ENCODE measurements at places on chromosomes 5 and 9.

- no peak for DNase-seq
Observed at GRCh38 chr5:120792477-120792876, 328.4 kb downstream of the PRR16 start.

DNA sequence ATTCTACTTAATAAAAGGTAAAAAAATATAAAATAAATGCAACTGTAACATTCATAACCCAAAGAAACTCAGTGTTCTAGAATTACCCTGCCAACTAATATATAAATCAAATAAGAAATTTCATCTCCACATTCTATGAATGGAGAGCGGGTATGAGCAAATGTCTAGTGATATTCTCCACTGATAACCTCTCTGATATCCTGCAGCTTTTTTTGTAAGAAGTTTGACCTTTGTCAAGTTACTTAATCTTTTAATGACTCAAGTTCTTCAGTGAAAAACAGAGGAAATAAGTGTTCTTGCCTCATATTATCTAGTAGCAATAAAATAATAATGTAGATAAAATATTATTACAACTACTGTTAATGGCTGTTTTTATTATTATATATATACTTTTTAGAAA, 1275.6 kb upstream of the CDH9 start:
- DNase-seq: no peak

DNA sequence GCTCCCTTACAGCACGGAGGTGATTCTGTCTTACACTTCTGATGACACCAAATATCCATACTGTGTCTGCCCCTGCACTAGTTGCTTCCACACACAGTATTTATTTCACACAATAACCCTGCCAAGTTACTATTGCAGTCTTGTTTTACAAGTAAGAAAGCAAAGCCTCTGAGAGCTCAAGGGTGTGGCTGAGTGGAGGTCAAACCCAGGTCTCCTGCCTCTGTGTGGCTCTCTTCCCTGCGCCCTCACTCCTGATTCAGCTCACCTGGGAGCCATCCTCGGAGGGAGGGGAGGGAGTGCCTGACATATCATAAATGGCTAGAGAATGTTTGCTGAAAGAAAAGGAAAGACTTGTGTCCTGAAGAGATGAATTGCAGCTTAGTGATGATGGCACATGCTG, 41.0 kb downstream of the MVB12B start:
- no peak for DNase-seq

DNA sequence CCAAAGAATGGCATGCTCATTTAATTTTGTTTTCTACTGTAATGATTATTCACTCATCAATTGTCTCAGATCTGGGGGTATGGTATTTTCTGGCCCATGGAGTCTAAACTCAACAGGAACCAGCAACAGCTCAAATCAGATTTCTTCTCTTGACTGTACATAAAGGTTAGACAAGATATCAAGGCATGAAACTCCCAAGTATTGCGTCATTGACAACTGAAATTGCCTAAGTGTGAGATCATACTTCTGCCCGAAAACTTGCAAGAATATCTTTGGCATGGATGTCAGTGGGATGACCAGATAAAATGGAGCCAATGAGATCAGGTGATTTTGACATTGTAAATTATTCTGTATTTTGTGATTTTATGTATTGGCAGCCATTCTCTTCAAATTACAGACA, 141.7 kb upstream of the STK32A start:
- no peak for DNase-seq

GRCh38 chr9:118643118-118643517, 726.1 kb downstream of the BRINP1 start:
- DNase-seq: no peak

DNA sequence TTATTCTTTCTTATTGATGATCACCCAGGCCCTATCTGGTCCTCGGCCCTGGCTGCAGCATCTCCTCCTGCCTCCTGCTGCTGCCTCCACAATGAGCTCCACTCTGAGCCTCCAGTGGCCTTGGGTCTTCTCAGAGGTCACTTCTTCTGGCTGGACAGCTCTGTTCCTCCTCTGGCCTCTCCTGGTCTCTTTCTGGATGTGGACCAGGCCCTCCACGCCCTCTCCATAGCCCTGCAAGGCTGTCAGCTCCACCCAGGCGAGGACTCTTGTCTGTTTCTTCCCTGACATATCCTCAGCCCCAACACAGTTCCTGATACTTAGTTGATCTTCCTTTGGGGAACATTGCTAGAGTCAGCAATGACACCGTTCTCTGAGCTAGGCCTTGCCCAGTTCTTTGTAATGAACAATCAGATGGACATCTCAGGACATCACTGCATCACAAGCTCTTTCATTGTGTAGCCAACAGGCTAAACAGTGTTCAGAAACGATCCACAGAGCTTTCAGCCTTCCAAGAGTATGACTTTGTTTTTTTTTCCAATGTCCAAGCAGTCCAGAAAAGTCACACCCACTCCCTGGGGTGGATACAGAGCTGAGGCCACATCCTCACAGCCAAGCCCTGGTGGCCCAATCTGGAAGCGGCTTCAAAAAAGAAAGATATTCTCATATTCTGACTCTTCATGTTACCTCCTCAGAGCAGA, 62.5 kb upstream of the DNAH5 start:
- DNase-seq: no peak

GRCh38 chr5:156456857-156457256, 129.9 kb downstream of the SGCD start:
- DNase-seq: no peak

DNA sequence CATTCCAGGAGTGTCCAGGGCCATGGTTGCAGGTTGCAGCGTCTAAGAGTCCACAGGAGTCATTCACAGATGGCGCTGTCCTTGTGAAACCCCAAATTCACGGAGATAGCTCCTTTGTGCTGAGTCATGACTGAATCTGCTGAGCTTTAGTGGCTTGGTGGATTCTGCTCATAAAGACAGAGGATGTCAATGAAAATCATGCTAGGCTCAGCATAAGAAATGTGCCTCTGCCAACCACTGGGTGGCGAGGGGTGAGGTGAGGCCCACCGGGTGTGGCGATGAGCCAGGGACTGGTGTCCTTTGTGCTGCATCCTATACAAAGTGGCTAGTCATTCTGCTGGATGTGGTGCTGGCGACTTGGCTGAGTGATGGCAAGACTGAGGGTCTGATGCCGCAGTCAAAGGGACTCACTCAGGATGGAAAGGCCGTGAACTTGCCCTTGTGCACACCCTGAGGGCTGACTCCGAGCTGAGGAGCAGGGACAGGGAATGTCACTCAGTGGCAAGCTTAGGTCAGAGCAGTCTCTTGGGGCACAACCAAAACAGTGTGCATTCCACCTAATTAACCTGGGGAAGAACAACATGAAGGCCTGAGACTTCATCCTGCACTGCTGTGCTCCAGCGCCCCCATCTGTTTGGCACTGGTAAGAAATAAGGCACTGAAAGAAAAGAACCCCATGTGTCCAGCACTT, 71.5 kb downstream of the DAP start:
- DNase-seq: no peak

- DNase-seq: no peak
Observed at GRCh38 chr5:159933531-159934485, 17.5 kb downstream of the ADRA1B start.

GRCh38 chr9:118192807-118193206, 488.6 kb downstream of the TLR4 start:
- no peak for DNase-seq

- DNase-seq: no peak
Observed at GRCh38 chr9:91809581-91810285, 140.3 kb downstream of the ROR2 start.

GRCh38 chr5:135951257-135951656, 3.5 kb downstream of the LECT2 start:
- no peak for DNase-seq

DNA sequence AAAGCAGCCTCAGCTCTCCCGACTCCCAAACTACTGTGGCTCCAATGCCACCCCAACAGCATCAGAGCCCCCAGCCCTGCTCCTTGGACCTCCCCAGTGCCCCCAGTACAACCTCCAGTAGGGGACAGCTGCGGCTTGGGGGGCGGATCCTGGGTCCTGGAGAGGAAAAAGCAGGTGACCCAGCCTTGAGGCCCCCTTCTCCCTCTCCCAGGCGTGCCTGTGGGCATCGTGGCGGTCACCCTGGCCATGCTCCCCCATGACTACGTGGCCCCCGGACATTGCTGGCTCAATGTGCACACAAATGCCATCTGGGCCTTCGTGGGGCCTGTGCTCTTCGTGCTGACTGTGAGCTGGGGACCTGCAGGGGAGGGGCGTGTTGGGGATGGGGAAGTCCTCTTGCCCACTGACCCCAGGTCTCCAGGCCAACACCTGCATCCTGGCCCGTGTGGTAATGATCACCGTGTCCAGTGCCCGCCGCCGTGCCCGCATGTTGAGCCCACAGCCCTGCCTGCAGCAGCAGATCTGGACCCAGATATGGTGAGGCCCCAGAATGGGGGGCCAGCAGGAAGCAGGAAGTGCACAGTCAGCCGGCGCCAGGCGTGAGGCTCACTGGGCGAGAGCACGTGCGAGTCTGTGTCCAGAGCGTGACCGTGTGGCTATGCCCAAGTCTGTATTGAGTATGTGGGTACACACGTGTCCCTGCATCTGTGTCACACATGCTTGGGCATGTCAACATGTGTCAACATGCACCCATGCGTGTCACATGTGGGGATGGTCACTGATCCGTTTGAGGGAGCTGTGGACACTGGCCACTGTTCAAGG, 19.0 kb downstream of the ADGRD2 start:
- DNase-seq: no peak

DNA sequence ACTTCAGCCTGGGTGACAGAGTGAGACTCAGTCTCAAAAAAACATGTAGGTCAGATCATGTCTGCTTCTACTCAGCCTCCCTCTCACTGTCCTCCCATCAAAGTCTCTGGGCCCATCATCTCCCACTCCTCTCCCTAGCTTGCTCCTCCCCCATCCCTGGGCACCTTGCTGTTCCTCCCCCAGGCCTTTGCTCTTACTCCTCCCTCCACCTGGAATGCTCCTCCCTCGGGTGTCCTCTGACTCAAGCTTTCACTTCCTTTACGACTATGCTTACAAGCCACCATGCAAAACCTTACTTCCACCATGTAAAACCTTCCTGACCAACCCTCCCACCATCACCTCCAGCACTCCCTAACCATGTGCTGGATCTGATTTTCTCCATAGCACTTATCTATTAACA, 51.5 kb downstream of the MTMR12 start:
- DNase-seq: no peak

- DNase-seq: no peak
Observed at GRCh38 chr9:76032038-76032796, 141.7 kb downstream of the PCSK5 start.

DNA sequence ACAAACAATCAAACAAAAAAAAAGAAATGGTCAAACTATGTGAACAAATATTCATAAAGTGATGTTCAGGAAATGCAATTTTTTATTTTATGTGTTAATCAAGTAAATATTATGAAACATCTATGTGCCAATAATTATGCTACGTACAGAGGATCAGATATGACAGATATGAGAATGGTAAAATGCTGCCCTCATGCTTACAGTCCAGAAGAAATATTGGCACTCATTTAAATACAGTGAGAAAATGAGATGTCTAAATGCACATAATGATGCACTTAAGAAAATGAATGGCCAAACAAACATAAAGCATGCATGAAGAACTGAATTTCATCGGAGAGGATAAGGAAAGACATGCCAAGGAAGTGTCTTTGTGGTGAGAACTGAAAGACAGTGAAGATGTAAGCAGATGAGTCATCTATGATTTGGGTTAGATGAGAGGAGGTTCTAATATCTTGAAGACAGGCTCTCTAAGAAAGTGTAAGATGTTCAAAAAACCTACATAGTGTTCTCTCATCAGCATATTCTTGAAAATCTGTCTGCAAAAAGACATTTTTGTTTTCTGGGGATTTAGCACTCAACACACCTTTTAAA, 1231.1 kb upstream of the ACO1 start:
- no peak for DNase-seq

DNA sequence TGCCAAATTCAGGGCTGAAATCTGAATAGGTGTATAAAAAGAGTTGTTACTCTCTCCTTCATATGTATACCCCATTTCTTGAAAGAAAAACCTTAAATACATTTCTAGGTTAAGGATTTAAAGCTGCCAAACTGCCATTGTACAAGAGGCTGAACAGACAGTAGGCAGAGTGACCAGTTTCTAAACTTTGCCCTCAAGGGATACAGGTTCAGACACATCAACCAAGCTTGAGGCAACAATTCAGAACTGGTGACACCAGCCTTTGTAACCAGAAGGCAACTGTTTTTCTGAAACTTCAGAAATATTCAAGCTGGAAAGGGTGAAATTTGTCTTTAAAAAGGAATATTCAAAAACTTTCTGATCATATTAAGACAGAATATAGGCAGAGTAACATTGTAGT, 47.5 kb downstream of the FAM114A2 start:
- DNase-seq: no peak

- no peak for DNase-seq
Observed at GRCh38 chr5:163489055-163489744, 16.2 kb upstream of the MAT2B start.

DNA sequence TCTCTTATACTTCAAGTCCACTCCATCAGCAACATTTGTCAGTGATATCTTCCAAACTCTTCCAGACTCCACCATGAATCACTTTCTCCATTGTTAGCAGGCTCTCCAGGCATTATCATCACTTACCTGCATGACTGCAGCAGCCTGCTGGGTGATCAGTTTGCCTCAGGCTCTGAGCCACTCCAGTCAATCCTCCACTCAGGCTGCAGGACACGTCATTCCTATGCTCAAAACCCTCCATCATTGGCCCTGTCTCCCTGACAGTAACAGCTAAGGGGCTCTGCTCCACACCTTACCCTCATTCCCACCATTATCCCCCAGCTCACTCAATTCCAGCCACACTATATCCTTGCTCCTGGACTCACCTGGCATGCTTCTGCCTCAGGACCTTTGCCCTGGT, 10.7 kb downstream of the DIRAS2 start:
- no peak for DNase-seq

DNA sequence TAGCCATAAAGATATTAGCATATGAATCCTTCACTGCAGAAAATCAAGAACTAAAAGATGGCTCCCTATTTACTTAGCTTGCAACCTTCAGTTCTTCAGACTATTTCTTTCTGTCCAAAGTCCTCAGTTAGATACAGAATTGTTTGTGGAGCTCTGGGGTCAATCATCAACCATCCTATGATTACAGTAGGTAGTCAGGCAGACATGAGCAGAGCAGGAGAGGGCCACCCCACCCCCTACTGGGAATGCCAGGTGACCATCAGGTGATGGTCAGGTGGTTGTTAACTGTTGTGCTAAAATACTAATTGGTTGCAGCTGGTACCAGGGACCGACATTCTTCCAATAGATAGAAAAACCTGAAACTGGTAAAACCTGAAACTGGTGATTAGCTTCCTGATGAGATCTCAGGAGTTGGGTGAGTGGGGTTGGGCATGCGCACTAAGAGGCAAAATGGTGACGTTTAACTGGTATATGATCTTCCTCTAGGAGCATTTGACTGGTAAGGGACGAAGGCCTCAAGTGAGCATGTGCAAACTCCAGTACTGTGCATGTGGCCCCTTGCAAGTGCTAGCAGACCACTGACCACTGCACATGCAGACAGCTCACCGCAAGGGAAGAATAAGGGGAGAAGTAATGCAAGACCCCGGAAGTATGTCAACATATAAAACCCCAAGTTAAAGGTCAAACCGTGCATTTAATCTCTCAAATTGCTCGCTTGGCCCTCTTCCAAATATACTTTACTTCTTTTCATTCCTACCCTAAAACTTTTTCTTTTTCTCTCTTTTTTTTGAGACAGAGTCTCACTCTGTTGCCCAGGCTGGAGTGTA, 13.6 kb downstream of the C9orf57 start:
- DNase-seq: no peak

- DNase-seq: no peak
Observed at GRCh38 chr9:32322622-32323021, 61.8 kb upstream of the ACO1 start.

- DNase-seq: no peak
Observed at GRCh38 chr5:169805937-169806700, 169.0 kb downstream of the DOCK2 start.

GRCh38 chr5:28580616-28581015, 1542.2 kb upstream of the CDH9 start:
- DNase-seq: no peak

All from T follicular helper cell (primary cell).